Activated CD4-positive, CD25-positive, alpha-beta regulatory T cell (primary cell): ENCODE measurements at places on chromosomes 1 and 21.

- no peak for DNase-seq
These were observed 373.0 kb downstream of the PLPP3 start for GRCh38 chr1:56206391-56206790.

- DNase-seq, result no peak
These were observed 39.6 kb downstream of the PDE4B start for GRCh38 chr1:65832296-65832695.

DNA sequence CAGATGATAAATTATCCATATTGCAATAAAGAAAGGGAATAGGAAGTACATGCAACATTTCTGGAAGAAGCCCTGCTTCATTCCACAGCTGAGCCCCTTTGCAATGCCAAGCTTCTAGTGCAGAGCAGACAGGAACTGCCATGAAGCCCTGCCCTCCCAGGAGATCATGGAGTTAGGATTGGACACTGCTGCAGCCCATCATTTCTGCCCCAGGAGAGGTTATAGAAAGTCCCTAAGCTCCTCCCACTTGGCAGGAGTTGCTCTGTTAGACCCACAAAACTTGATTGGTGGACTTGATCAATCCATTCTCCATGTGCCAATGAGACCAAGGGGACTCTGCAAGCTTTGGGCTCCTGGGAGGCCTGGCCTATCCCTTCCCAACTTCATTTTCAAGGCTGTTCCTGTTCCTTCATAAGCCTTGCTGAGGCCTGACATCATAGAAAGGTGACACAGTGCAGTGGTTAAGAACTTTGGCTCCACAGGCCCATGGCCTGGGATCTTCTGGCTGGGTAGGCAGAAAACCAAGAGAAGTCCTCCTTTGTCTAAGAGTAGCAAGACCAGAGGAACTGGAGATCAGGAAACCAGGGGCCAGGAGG lies 1.3 kb upstream of the LAPTM5 start:
- DNase-seq, result no peak

GRCh38 chr1:48654606-48655210 lies 122.0 kb downstream of the BEND5 start:
- DNase-seq, result no peak

GRCh38 chr1:35029761-35030160 lies 2.0 kb downstream of the ZMYM6 start:
- no peak for DNase-seq

DNA sequence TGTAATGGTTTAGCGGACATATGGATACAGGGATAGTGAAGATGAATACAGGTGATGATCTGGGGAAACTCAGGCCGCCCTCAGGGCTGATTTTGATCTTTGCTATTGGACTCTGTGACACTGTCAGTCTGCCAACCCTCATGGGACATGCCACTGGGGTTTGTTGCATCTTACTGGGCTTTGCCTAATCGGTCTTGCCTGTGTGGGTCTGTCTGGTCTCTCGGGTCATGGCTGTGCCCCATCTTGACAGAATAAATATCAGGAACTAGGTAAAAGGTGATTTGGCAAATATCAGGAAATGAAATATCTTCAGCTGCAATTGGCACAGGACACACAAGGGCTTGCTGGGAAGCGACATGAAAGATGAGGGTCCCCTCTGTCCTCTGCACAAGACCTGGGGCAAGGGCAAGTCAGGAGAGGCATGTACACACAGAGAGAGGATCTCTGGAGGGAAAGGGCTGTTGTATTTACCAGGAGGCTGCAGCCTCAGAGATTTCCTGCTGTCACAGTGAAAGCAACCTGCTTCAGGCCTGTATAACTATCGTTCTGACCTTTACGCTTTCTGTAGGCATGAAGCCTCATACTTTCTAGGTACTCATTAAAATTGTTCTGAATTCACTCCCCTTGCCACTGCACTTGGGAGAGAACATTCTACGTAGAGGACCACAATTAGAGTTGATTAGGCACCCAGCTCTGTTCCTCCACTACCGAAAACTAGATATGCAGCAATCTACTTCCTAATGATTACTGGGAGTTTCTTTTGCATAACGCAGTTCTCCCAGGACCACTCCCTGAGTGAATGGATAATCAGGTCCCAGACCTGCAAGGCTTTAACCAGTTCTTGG lies 52.0 kb upstream of the GADD45A start:
- no peak for DNase-seq

GRCh38 chr1:8406960-8407359 lies 89.0 kb downstream of the SLC45A1 start:
- DNase-seq, result no peak

DNA sequence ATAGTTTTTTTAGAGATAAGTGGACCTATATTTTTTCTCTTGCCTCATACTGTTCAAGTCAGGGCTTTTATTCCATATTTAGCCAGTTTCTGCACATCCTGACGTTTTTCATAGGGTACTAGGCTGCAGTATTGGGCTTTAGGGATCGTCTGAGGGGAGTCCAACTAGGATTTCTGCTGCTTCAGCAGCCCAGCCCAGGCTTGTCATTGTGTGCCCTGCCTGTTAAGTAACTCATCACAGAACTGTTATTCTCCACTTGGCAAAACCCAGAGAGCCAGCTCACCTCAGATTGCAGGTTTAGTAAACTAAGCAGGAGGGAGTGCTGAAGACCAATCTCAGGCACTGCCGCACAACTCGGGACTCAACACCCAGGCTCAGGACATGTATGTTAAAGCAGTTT lies 2.8 kb downstream of the GALNT2 start:
- DNase-seq, result no peak

GRCh38 chr1:155117610-155118009 lies 10.1 kb upstream of the EFNA1 start:
- no peak for DNase-seq

- no peak for DNase-seq
These were observed 19.0 kb downstream of the ARHGEF10L start for GRCh38 chr1:17558541-17558940.

GRCh38 chr1:7257225-7257624 lies 472.0 kb downstream of the CAMTA1 start:
- DNase-seq, result no peak

- no peak for DNase-seq
These were observed 41.3 kb downstream of the COQ8A start for GRCh38 chr1:226981386-226981817.
